ENCODE measurements at places on chromosomes 4 and X. TPM values are rescaled to one million over a fixed set of nuclear protein-coding genes. Genes with fewer than 3 reads are reported as not detected.
A peak's percentile ranks its signal among the peaks of the same experiment; 100 is the strongest.

DNA sequence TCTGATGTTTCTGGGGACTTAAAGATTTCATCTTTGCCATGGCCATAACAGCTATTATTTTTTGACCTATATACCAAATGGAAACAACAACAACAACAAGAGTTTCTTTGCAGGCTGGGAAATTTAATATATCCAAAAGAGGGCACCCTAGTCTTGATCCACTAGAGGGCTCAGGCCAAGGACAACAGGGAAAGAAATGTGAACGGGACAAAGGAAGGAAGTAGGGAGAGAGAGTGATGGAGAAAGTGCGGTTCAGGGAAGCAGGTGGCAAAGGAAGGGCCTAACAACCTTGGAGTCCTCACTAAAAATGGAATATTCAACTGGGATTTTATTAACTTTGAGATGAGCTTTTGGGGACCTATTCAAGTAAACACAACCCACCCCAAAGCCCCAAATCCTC, 67.8 kb upstream of the SCML1 start:
- H3K27ac ChIP-seq: peak overlapping the region; percentile 75
- no peaks in the 10 kb centered on the region for H3K27me3 ChIP-seq
- peaks cover 18% of the 10 kb centered on the region for H3K4me1 ChIP-seq
- H3K36me3 ChIP-seq: peaks cover 2% of the 10 kb centered on the region
- no peak overlapping the region for H3K4me3 ChIP-seq

GRCh38 chr4:135418353-135418752, 1216.8 kb upstream of the PABPC4L start:
- no peaks in the 10 kb centered on the region for H3K27me3 ChIP-seq
- peak; percentile 6 for DNase-seq
- H3K4me3 ChIP-seq: no peak overlapping the region
- H3K4me1 ChIP-seq: no peaks in the 10 kb centered on the region
- no peaks in the 10 kb centered on the region for H3K36me3 ChIP-seq

- H3K27ac ChIP-seq: no peak overlapping the region
- H3K36me3 ChIP-seq: no peaks in the 10 kb centered on the region
- H3K27me3 ChIP-seq: no peaks in the 10 kb centered on the region
- no peak for DNase-seq
- H3K4me1 ChIP-seq: no peaks in the 10 kb centered on the region
These were observed 563.9 kb downstream of the GRXCR1 start for GRCh38 chr4:43456383-43456782.

GRCh38 chrX:72569786-72570185, 2.9 kb downstream of the HDAC8 start:
- peaks cover 14% of the 10 kb centered on the region for H3K36me3 ChIP-seq
- peak; percentile 33 for DNase-seq
- H3K27ac ChIP-seq: no peak overlapping the region
- peaks cover 8% of the 10 kb centered on the region for H3K4me1 ChIP-seq

- H3K27me3 ChIP-seq: peaks cover 3% of the 10 kb centered on the region
- no peaks in the 10 kb centered on the region for H3K4me1 ChIP-seq
- H3K4me3 ChIP-seq: no peak overlapping the region
- H3K27ac ChIP-seq: no peak overlapping the region
- DNase-seq: no peak
- H3K36me3 ChIP-seq: no peaks in the 10 kb centered on the region
These were observed 94.3 kb downstream of the GPRIN3 start for GRCh38 chr4:89213382-89213701.

GRCh38 chr4:38406243-38406642, 257.8 kb upstream of the KLF3 start:
- peaks cover 5% of the 10 kb centered on the region for H3K4me1 ChIP-seq
- no peak overlapping the region for H3K4me3 ChIP-seq
- H3K27me3 ChIP-seq: no peaks in the 10 kb centered on the region
- H3K36me3 ChIP-seq: no peaks in the 10 kb centered on the region
- H3K27ac ChIP-seq: no peak overlapping the region

GRCh38 chr4:119151161-119151560, 15.5 kb downstream of the MYOZ2 start:
- H3K27ac ChIP-seq: no peak overlapping the region
- H3K4me1 ChIP-seq: no peaks in the 10 kb centered on the region
- no peaks in the 10 kb centered on the region for H3K27me3 ChIP-seq
- no peak overlapping the region for H3K4me3 ChIP-seq
- no peaks in the 10 kb centered on the region for H3K36me3 ChIP-seq

GRCh38 chrX:275967-276580, 5.1 kb upstream of the PLCXD1 start:
- no peaks in the 10 kb centered on the region for H3K27me3 ChIP-seq
- H3K36me3 ChIP-seq: peaks cover under 1% of the 10 kb centered on the region
- peaks cover 14% of the 10 kb centered on the region for H3K4me1 ChIP-seq
- H3K4me3 ChIP-seq: peak overlapping the region; percentile 74
- peak; percentile 45 for DNase-seq
- H3K27ac ChIP-seq: no peak overlapping the region

DNA sequence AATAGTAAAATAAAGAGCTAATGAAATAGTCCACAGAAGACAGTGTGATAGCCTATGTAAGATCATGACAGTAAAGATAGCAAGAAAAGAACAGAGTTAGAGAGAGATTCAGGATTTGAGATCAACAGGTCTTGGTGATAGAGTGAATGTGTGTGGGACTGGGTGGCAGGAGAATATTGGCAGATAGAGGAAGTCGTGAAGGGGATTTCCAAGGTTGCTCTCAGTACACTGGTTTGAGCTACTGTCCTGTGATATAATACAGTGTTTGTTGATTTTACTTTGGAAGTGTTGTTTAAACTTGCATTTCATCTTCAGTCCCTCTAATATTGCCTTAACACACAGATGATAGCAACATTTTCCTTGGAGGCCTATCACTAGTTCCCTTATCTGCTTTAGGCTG, 44.1 kb downstream of the DTHD1 start:
- H3K4me3 ChIP-seq: peak overlapping the region; percentile 5
- DNase-seq: no peak

DNA sequence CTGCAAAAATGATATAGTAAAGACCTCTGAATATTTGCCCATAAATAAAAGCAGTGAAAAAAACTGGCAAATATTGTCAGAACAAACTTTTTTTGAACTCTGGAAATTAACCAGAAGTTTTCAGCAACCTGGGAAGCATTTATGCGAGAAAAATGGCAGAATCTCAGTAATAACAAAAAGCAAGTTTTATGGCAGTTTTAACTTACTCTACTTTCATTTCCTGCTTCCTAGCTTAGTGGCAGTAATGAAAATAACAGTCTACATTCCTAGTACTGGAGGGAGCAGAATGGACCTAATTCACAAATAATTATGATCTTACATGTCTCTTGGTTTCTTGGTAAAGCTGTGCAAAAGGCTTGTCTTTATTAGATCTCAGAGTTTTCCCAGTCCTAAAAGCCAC, 460.1 kb downstream of the NAF1 start:
- DNase-seq: no peak
- no peak overlapping the region for H3K4me3 ChIP-seq
- no peaks in the 10 kb centered on the region for H3K4me1 ChIP-seq
- no peak overlapping the region for H3K27ac ChIP-seq

- H3K36me3 ChIP-seq: no peaks in the 10 kb centered on the region
- H3K27me3 ChIP-seq: peaks cover 47% of the 10 kb centered on the region
- H3K4me1 ChIP-seq: peaks cover 18% of the 10 kb centered on the region
- H3K4me3 ChIP-seq: peak within 1 kb of the TSS; percentile 71
- DNase-seq: peak; percentile 43
- H3K27ac ChIP-seq: no peak within 1 kb of the TSS
These were observed at the start of gene HHIP for GRCh38 chr4:144645631-144646522. Gene HHIP (plus strand): TSS chr4:144646156. CDS start chr4:144646676, 520 bp downstream.

- no peak overlapping the region for H3K27ac ChIP-seq
- H3K4me1 ChIP-seq: peaks cover 3% of the 10 kb centered on the region
- no peaks in the 10 kb centered on the region for H3K36me3 ChIP-seq
- H3K27me3 ChIP-seq: peaks cover 4% of the 10 kb centered on the region
- no peak overlapping the region for H3K4me3 ChIP-seq
These were observed 203.8 kb downstream of the AASDH start for GRCh38 chr4:56183344-56183959.

DNA sequence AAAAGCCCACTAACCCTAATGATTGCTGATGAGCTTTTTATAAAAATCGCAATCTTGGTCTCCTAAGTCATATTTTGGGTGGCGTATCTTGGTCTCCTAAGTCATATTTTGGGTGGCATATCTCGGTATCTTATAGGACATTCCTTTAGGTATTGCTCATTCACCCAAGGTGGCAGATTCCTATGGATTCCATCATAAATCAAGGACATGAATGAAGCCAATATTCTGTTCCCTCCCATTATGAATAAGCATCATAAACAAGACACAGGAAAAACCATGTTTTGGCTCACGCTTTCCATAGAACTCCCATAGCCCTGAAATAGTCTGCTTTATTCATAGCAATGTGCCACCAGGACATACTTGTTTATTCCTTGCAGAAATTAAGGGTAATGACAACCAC, 95.0 kb upstream of the CD99 start:
- no peak for DNase-seq
- peaks cover 3% of the 10 kb centered on the region for H3K4me1 ChIP-seq
- H3K27me3 ChIP-seq: no peaks in the 10 kb centered on the region
- peaks cover 10% of the 10 kb centered on the region for H3K36me3 ChIP-seq

DNA sequence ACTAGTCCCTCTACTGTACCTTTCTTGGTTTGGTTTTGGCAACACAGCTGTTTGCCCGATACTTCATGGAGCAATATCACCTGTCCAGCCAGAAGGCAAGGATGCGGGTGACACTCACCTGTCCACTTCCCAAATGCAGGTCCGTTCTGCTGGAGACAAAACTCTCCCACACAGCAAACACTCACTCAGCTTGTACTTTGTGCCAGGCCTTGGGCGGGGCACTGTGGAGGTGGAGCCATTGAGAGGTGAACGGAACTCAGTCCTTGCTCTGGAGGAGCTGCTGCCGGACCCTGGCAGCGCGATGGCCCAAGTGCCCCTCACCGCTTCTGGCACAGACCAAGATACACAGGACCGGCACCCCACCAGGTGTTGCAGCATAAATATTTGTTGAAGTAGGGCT, 15.3 kb upstream of the HMGB3 start:
- H3K4me3 ChIP-seq: no peak overlapping the region
- H3K36me3 ChIP-seq: no peaks in the 10 kb centered on the region
- no peak for DNase-seq
- H3K27me3 ChIP-seq: no peaks in the 10 kb centered on the region

GRCh38 chr4:152095701-152096070, 334.9 kb upstream of the GATB start:
- no peak overlapping the region for H3K27ac ChIP-seq
- no peak overlapping the region for H3K4me3 ChIP-seq
- H3K27me3 ChIP-seq: no peaks in the 10 kb centered on the region
- peaks cover 58% of the 10 kb centered on the region for H3K4me1 ChIP-seq

DNA sequence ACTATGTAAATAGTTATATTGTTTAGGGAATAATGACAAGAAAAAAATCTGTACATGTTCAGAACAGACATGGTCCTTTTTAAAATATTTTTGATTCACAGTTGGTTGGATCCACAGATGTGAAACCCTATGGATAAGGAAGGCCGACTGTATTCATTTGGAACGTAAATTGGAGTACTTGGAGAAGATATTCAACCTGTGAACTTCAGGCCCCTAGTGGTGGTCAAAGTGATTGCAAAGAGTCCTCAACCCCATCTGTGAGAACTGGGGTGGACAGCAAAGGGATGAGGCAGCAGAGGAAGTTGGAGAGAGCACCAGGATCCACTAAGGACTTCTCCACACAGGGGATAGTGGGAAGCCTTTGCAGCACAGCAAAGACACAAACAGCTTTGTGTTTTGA, 6.2 kb upstream of the CXCL13 start:
- DNase-seq: peak; percentile 29
- peaks cover 25% of the 10 kb centered on the region for H3K27me3 ChIP-seq
- H3K27ac ChIP-seq: no peak overlapping the region
- H3K4me3 ChIP-seq: no peak overlapping the region
- H3K36me3 ChIP-seq: no peaks in the 10 kb centered on the region

- H3K27ac ChIP-seq: peak overlapping the region; percentile 50
- peaks cover 32% of the 10 kb centered on the region for H3K4me1 ChIP-seq
- no peaks in the 10 kb centered on the region for H3K36me3 ChIP-seq
- H3K4me3 ChIP-seq: no peak overlapping the region
- DNase-seq: peak; percentile 65
- no peaks in the 10 kb centered on the region for H3K27me3 ChIP-seq
These were observed 45.2 kb upstream of the WDR1 start for GRCh38 chr4:10161840-10162239.

DNA sequence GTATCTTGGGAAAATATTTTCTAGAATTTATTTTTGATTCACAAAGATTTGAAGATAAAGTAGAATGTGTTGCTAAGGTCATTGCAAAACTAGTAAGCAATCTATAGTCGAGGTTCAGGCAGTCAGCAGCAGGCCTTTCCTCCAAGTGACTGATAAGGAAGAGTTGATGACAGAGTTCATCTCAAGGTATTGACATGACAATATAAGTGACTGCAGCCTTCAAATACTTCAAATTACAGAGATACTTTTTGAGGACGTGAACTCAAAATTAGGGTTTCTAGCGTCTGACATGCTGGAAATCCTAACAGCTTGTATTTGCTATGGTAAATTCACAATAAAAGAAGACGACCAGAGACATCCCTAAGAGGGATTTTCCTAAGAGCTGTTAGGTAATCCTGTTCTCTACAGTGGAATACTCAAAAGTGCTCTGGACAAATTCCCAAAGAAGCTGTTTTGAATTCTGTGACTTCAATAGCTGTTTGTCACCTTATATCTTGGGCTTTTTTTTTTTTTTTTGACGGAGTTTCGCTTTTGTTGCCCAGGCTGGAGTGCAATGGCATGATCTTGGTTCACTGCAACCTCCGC, 7.4 kb downstream of the ARHGAP10 start:
- peaks cover 20% of the 10 kb centered on the region for H3K4me1 ChIP-seq
- no peak overlapping the region for H3K27ac ChIP-seq
- no peaks in the 10 kb centered on the region for H3K36me3 ChIP-seq

GRCh38 chrX:88903989-88904718, 157.1 kb downstream of the CPXCR1 start:
- no peaks in the 10 kb centered on the region for H3K27me3 ChIP-seq
- no peaks in the 10 kb centered on the region for H3K36me3 ChIP-seq
- no peaks in the 10 kb centered on the region for H3K4me1 ChIP-seq
- DNase-seq: peak; percentile 3
- no peak overlapping the region for H3K4me3 ChIP-seq

- H3K4me3 ChIP-seq: no peak overlapping the region
- H3K27me3 ChIP-seq: peaks cover 2% of the 10 kb centered on the region
- no peak for DNase-seq
- H3K27ac ChIP-seq: no peak overlapping the region
- peaks cover 3% of the 10 kb centered on the region for H3K4me1 ChIP-seq
These were observed 74.5 kb downstream of the GEMIN8 start for GRCh38 chrX:13955095-13955647.

The AMTN gene
- total RNA-seq: not detected

The USP26 gene
- total RNA-seq: not detected

The UCHL1 gene
- 3.0 TPM for total RNA-seq

The TEX13C gene
- total RNA-seq: not detected

The HTN3 gene
- not detected for total RNA-seq

The CXorf66 gene
- not detected for total RNA-seq

The CLNK gene
- total RNA-seq: not detected

The MAPK10 gene
- total RNA-seq: not detected

The ATP2B3 gene
- total RNA-seq: not detected

The CENPVL2 gene
- not detected for total RNA-seq

Measured in activated CD8-positive, alpha-beta T cell treated with anti-CD3 and anti-CD28 coated beads for 36 hours (primary cell).